ENCODE measurements at places on chromosomes 13 and 19.

DNA sequence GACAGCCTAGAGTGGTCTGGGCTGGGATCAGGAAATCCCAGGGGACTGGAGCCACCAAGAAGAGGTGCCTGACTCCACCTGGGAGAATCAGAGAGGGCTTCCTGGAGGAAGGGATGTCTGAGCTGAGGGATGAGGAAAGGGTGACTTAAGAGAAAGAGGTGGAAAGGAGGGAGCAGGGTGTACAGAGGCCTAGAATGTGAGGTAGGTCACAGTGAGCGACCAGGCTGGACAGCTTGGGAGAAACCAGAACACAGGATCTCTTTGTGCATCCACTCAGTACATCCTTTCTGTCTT, 1.0 kb downstream of the TBCB start:
- no peak for DNase-seq

- DNase-seq = peak; percentile 33
These were observed 806 bp downstream of the ZNF90 start for GRCh38 chr19:20078581-20079031.

- DNase-seq = no peak
These were observed 411.2 kb downstream of the FGF9 start for GRCh38 chr13:22082030-22082429.

DNA sequence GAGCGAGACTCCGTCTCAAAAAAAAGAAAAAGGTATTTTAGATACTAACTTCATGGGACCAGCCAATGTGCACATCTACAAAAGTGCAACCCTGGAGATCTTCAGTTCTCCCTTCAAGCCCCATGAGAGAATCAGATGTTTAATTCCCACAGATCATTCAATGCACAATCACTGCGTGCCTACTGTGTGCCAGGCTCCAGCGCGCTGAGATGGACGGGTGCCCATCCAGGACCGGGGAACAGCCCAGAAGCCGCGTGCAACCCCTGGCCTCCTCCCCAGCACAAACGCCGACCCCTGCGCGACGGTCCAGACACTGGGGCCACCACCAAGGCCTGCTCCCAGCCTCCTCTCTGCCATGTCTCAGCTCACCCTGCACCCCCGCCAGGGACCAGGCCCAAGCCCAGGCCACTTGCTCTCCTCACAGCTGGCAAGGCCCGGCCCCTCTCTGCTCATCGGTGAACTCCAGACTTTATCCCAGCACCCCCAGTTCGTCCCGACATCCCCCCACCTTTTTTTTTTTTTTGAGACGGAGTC, 5.3 kb downstream of the BTBD2 start:
- no peak for DNase-seq

DNA sequence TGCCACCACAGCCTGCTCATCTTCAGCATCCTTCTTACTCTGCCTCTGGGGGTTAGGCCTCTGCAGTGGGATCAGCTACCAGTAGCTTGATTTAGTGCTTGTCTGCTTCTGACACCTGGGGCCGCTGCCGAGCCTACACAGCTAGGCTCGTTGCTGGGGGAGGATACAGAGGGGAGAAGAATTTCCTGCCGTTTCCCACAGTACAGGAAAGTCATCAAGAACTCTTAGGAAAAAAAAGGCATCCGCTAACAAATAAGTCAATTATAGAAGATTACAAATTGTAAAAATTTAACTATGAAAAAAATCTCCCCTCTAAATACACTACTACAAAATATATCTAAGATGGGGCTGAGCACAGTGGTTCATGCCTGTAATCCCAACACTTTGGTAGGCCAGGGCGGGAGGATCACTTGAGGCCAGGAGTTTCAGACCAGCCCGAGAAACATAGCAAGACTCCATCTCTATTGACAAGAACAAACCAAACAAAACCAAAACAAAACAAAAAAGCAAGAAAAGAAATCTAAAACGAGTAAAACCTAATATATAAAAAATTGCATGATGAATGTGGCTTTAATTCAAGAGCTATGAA, 26.7 kb downstream of the LATS2 start:
- DNase-seq = peak; percentile 21

GRCh38 chr13:43802511-43802910, 15.7 kb upstream of the ENOX1 start:
- no peak for DNase-seq

DNA sequence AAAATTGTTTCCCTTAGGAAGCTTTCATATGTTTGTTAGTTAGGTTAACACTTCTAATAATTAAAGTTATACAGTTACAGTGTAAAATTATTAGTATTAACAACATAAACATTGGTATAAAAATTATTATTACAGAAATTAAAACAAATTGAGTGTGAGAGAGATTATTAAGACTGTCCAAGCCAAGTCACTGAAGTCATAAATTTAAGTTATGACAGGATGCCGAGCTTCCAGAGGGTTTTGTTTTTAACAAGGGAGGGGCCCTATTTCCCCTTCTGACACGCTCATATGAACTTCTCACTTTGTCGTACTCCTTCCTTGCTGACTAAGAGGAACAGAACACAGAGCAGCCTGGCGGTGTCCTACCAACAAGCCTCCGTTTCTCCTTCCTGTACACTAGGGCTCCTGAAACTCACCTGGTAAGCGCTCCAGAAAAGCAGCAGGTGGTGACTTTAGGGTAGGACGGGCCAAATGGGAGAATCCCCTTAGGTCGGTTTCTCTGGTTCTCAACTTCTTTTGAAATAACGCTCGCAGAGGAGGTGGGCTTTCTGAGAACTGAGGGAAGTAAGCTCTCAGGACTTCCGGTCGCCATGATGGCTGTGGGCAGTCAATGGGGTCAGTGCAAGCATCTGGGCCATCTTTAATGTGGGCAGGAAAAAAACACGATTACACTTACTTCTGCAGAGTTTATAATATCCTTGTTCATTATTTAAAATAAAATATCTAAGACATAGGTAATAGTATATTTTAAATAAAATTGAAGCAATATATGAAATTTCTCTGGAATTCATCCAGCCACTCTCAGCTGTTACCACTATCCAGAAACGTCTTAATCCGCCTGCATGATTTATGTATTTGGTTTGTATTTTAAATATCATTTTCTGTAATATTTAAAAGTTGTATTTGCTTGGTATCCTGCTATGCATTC, at the start of gene CARD8:
CARD8 (minus strand) TSS at position 537 of the 928 bp plus-strand sequence. CDS start 14,892 bp downstream, outside the sequence.
- peak; percentile 95 for DNase-seq

- DNase-seq = peak; percentile 47
These were observed at the start of gene CNN1 for GRCh38 chr19:11538232-11539036. CNN1 (plus strand) TSS chr19:11538851; CDS start chr19:11538928, 77 bp downstream.

DNA sequence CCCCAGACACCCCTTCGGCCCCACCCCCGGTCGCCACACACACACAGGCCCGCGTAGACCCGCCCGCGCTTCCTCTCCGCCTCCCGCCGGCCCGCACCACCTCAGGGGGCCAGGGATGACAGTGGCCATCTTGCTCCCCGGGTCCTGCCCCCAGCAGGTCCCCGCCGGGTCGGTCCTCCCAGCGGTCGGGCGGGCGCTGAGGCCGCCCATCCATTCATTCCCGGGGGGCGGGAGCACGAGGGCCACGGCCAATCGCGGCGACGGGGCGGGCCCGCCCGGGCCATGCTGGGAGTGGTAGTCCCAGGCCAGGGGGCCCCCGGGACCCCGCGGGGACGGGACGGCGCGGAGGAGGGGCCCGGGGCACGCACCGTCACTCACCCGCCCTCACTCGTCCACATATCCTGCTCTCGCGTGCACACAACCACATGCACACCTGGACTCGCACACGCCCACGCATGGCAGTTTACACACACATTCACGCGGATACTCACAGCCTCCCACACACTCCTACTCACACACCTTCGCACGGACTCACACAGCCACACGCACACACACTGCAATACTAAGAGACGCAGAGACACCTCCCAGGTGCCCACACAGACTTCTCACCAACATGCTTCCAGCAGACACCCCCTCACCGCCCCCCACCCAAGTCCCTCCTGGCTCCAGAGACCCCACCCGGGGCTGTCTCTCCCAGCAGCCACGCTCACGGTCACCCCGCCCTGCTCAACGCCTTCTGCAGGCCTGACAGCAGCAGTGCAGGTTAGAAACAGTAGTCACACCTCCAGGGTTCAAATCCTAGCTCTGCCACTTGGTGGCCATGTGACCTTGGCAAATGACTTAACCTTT, at the start of gene DPF1:
DPF1 (minus strand) TSS at position 209 of the 849 bp plus-strand sequence; CDS start at position 129, 80 bp downstream.
- peak; percentile 80 for DNase-seq

DNA sequence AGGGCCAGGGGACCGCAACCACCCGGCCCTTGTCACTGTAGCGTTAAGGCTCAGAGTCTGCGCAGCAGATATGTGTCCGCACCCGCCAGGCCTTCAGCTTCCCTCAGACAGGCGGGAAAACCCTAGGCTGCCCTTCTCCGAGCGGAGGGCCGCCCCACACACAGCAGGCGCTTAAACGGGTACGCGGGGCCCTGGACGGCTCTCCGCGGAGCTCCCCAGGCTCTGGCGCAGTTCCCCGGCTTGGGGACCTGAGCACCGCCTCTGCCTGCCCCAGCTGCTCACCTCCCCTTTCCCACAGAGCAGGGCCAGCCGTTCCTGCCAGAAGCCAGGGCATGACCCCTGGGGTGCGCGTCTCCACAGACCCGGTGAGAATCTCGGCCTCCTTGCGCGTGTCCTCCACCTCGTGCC, 593 bp downstream of the ZNF135 start:
- DNase-seq = no peak

- DNase-seq = no peak
These were observed 197.3 kb downstream of the GPC5 start for GRCh38 chr13:91595677-91596076.

GRCh38 chr13:66994517-66995202, 235.5 kb downstream of the PCDH9 start:
- no peak for DNase-seq

DNA sequence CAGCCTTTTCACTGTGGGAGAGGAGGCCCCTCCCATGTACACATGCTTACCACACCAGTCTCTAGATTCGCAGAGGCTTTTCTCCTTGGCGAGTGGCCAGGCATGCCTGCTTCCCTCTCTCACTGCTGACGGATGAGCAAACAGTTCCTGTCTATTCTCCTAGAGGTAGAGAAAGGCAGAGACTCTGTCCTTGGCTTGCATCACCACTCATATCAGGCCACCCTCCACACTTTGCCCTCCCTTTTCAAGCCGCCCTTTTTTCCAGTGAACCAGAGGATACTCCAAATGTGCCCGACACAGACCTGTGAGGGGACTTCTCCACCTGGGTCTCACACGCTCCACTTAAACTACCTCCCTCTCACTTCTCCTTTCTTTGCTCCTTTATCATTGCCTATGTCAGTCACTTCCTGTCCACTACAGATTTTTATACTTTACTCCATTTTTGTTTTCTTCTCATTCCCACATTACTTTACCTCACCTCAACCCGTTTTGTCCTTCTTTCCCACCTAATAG, 284.6 kb downstream of the DNAJC15 start:
- DNase-seq = no peak

DNA sequence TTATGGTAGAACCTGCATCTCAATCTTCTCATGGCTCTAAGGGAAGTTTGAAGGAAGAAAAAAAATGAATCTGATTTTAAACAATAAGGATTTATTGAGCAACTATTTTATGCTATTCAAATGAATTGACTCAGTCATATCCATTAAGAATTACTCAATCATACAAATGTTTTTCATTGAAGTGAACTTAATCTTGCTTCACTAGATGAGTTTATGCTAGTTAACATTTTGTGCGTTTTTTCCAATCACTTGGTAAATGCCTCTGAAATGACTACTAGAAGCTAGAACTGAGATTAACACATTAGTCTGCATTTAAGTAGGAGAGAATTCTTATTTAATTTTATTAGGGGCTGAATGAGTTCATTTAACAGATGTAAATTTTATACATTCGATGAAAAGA, 25.2 kb downstream of the RXFP2 start:
- no peak for DNase-seq

GRCh38 chr13:102774214-102774568, 605 bp upstream of the TEX30 start:
- no peak for DNase-seq

GRCh38 chr13:51266642-51267041, 44.4 kb downstream of the FAM124A start:
- DNase-seq = no peak

DNA sequence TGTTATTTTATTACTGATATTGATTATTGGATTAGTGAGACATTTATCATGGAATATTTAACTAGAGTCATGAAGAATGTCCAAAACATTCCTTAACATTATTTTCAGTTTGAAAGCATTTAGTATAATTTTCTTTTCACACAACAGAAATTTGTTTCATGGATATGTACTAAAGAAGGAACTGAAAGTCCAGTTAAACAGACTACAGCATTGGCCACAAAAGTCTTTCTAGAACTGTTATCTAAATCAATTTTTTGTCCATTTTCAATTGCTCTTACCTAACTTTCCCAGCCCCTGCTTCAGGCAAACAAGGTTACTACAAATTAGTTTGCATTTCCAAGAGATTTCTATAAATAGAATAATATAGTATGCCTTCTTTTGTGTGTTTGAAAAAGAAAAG, 1018.0 kb upstream of the PCDH20 start:
- DNase-seq = no peak

- DNase-seq = peak; percentile 46
These were observed 124.5 kb downstream of the SHISA2 start for GRCh38 chr13:25927363-25927762.

DNA sequence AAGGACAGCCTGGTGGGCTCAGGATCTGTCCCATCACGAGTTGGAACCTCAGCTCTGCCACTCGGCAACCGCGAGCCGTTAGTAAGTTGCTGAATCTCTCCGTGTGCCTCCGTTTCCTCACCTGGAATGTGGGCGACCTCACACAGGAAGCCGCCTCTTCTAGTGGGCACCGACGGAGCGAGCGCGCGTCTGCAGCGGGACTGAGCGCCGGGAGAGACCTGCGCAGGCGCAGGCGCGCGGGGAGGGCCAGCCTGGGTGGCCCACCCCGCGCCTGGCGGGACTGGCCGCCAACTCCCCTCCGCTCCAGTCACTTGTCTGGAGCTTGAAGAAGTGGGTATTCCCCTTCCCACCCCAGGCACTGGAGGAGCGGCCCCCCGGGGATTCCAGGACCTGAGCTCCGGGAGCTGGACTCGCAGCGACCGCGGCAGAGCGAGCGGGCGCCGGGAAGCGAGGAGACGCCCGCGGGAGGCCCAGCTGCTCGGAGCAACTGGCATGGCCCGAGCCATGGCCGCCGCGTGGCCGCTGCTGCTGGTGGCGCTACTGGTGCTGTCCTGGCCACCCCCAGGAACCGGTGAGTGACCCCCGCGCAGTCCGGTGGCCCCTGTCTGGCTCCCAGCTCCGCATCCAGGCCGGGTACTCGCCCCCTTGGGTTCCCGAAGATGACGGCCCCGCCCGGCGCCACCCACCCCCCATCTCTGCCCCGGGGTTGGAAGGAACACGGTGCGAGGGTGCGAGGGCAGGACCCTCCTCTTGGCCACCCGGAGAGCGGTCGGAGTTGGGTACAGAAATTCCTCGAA, at the start of gene PVR:
PVR (plus strand) TSS at position 306 of the 797 bp plus-strand sequence; CDS start at position 493, 187 bp downstream.
- DNase-seq = peak; percentile 71

- DNase-seq = no peak
These were observed 137.2 kb downstream of the MZT1 start for GRCh38 chr13:72590091-72590740.

DNA sequence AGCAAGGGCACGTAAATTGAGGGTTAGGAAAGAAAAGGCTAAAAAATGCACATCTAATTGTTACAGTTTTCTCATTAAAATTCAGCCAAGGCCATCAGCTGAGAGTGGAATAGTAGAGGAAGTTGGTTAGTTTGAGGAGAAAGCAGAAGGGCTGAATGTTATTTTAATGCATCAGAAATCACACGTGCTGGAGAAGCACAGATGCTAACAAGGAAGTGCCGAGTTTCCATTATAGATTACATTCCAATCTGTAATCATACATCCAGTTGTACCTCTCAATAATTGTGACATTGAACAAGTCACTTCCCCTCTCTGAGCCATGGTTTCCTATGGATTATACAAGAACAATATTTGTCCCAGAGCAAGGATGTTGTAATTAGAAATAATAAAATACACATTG, 25.1 kb downstream of the FPR3 start:
- no peak for DNase-seq

GRCh38 chr19:58228585-58229254, at the start of gene ZNF544:
ZNF544 (plus strand) TSS chr19:58228914; CDS start chr19:58244024, 15,110 bp downstream.
- peak; percentile 77 for DNase-seq

GRCh38 chr19:56966225-56966696, 125.7 kb upstream of the PEG3 start:
- peak; percentile 6 for DNase-seq
